ENCODE measurements at places on chromosomes 1 and 21.

DNA sequence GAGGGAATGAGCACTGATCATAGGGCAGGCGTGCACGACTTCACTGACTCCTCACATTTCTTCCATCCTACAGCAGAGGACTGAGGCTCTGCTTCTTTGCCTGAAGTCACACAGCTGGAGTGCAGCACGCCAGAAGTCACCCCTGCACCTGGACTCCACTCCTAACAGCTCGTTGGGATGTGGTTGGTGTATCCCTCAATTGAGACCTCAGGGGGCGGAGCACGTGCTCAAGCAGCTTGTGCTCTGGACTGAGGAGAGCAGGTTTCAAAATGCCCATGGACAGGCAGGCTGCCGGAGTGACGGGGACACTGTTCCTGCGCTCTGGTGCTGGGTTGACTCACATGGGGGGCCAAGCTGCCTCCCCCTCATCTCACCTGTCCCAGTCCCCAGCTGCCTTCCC lies 13.9 kb downstream of the CHIT1 start:
- no peak for DNase-seq

DNA sequence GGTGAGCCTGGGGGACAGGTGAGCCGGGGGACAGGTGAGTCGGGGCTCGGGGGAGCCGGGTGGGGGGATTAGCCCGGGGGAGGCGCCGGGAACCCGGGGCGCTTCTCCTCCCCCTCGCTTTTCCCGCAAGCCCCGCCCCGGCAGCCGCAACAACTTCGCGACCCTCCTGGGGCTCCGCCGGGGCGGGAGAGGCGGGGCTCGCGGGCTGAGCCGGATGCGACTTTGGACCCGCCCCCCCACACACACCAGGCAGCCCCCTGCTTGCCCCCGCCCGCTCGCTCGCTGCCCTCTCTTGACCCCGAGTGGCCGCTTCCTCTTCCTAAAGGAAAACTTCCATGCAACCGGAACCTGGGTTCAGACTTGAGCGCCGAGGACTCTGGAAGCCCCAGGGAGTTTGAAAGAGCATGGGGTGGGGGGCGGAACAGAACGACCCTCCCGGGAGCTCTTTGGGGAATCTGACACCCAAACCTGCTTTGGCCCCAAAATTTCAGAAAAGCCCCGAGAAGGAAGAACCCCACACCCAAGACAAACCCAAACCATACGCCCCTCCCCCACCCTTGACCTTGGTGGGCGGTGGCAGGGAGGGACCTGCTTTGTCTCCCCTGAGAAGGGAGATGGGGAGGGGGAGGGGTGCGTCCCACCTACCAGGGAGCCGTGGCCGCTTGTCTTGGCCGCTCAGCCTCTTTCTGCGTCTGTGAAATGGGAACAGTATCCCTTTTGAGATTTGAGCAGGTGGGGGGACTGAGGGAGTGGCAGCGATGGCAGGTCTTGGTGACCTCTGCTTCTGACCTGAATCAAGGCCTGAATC lies 550 bp downstream of the ARHGEF16 start:
- DNase-seq, result no peak

GRCh38 chr1:14254251-14254650 lies 344.2 kb upstream of the KAZN start:
- DNase-seq, result no peak

DNA sequence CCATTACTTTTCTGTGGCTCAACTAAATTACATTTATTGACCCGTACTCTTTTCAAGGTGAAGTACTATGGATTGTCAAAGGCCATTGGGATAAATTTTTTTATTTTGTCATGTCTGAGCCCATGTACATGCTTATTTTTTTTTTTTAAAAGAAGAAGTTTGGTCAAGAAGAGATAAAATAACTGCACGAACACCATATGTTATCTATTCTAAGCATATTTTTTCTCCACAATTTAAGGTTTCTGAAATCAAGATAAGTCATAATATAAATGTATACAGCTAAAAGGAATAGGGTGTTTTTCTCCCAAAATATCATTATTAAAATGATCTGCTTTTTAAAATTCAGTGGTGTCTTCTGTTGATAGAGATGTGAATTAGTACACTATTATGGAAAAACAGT lies 35.0 kb upstream of the SH2D1B start:
- no peak for DNase-seq

DNA sequence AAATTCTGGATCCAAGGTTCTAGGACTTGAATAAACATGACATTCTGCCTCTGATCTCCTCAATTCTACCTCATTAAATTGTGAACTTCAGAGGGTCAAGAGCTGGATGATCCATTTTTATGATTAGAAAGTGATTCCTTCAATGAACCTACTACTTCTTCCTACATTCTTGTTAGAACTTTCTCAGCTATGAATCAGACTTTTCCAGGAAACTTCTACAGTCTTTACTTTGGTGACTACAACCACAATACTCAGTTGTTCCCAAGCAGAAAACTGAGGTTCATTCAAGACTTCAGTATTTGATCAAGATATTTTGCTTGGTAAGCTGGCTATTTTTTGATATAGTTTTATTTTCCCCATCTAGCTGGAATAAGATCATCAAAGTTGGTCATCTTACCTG lies 51.4 kb downstream of the CDC7 start:
- DNase-seq, result no peak

DNA sequence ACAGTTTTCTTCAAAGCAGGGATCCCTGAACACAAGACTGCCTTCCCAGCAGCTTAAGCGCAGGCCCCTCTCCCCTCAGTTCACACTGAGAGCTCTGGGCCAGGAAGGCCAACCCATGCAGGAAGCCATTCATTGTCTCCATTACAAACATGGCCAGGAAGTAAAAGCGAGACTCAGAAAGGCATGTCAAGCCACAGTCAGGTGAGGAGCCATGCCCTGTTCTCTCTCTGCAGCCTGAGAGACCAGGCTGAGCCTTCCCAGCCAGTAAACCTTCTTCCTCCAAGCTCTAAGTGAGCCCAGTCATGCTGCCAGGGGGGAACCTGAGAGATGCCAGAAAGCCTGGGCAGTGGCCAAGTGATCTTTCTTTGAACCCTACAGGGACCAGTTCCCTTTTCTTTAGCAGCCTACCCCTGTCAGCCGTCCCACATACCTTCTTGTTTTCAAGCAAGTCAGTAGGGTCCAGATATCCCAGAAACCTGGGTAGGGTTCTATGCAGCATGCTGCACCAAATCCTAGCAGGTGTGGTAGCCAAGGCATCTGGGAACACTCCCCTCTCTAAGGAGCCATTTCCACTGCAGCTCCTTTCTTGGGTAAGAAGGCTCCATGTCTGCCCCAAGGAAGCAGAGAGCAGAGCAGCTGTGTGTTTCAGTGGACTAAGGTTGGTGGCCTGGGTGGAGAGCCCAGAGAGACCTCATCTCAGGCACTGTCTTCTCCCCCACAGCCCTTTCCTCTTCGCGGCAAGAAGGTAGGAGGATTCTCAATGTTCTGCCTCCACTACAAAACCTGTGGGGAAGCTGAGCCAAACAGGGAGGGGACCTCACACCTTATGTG lies 977 bp downstream of the TRAF3IP3 start:
- no peak for DNase-seq

GRCh38 chr1:248837045-248837780 lies 811 bp upstream of the ZNF672 start:
- no peak for DNase-seq

GRCh38 chr1:219373616-219373935 lies 199.9 kb downstream of the LYPLAL1 start:
- DNase-seq, result no peak

DNA sequence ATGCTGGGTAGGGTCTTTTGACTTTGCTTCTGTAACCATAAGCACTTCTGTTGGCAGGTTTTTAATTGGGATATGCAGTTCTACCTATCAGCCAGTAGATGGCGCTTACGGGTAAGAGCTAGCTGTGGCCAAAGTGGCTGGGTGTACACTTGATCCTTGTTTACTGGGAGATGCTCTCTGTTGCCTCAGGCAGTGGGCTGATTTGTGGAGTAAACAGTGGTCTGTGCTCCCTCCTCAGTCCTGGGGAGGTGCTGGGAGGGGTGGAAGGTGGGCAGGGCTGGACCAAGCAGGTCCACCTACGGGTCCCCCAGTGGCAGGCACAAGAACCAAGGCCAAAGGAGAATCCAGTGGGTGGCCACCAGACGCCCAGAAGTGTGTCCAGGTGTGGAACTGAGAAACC lies 43.4 kb downstream of the RALGPS2 start:
- no peak for DNase-seq

GRCh38 chr1:149936992-149937705 lies 470 bp upstream of the MTMR11 start:
- DNase-seq, result no peak

GRCh38 chr1:78184460-78185072 lies 138.8 kb downstream of the GIPC2 start:
- no peak for DNase-seq

GRCh38 chr1:24688621-24689195 lies 45.6 kb downstream of the SRRM1 start:
- DNase-seq, result peak; percentile 74

DNA sequence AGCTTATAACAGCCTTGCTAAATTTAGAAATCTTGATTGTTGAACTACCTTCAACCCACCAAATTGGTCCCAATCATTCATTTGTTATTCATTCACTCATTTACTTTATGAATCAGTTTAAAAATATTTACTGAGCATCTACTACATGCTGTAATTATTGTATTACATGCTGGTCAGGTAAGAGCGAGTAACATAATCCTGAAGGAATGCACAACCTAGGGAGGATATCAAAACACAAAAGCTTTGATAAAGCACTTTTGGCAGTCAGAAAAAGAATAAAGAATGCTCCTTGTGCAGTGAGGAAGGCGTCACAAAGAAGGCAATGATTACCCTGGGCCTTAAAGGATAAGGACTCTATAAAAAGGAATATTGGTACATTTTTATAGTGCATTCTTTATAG lies 518.9 kb upstream of the NR5A2 start:
- DNase-seq, result no peak

DNA sequence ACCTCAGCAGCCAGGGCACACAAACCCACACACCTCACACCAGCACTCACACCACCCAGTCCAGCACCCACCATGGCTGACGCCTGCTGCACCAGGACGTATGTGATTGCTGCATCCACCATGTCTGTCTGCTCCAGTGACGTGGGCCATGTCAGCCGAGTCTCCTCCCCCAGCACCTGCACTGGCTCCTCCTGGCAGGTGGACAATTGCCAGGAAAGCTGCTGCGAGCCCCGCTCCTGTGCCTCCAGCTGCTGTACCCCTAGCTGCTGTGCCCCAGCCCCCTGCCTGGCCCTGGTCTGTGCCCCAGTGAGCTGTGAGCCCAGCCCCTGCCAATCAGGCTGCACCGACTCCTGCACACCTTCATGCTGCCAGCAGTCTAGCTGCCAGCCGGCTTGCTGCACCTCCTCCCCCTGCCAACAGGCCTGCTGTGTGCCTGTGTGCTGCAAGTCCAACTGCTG lies at the start of gene KRTAP10-8:
Gene KRTAP10-8 (plus strand): TSS at position 51 of the 458 bp plus-strand sequence. CDS start 22 bp downstream, at position 73.
- no peak for DNase-seq

GRCh38 chr1:15707239-15707925 lies 23.3 kb downstream of the PLEKHM2 start:
- no peak for DNase-seq

DNA sequence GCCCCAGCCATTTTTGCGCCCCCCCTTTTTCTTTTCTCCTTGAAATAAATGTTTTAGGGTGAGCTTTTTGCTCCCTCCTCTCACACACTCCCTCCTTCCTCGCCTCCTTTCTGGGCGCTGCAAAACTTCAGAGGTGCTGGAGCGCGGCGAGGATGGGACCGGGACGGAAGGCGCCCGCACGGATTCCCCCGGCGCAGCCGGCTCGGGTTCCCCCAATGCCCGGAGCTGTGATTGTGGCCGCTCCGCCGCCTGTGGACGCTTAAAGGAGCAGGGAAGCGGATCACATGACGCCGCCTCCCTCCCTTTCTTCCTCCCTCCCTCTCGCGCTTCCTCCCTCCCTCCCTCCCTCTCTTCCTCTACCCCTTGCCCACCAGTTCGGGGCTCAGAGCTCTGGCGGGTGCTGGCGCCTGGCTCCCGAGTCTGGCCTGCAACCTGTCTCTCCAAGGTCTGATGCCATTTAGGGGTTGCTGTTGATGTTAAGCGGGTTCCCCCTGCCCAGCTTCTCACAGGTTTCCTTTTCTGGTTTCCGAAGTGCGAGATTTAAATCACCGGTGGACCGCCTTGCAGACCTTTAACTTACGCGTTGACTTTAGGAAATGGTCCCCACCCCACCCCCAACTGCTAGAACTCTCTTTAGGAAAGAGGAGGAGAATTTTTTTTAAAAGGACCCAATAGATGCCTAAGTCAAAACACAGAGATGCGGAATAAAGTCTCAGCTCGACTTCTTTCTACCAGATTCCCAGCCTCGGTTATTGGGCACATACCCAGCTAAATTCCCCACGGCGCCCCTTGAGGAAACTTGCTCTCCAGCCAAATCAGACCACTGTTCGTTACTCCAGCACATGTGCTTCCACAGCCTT lies at the start of gene WLS:
Gene WLS (minus strand): TSS at position 235 of the 860 bp plus-strand sequence. CDS start 224 bp downstream, at position 11.
- peak; percentile 59 for DNase-seq

- DNase-seq, result no peak
Measured at GRCh38 chr1:181110013-181110412, 21.5 kb downstream of the IER5 start.

GRCh38 chr1:154541231-154541630 lies 17.2 kb downstream of the UBE2Q1 start:
- no peak for DNase-seq

DNA sequence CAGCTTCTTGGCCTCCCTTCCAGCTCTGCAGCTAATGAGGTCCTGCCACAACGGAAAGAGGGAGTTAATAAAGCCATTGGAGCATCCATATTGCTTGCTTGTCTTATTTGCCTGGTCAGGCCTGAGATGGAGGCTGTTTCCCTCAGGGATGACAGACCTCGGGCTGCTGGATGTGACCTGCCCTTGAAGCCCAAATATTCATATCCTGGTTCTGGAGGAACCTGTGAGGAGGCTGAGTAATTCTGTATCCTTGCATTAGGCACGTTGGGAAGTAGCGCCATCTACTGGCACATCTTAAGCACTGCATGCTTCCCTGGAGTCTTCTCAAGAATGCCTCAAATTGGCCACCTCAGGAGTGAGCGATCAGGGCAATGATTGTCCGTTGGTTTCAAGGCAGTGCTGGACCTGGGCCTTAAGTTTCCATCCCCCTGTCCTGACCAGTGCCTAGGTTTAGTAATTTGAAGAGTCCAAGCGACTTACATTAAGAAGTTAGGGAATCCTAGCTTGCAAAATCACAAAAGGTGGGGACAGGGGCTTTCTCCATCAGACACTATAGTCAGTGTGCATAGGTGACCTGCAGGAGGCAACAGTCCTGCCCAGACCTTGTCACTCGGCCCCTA lies 13.8 kb upstream of the NASP start:
- peak; percentile 86 for DNase-seq

- DNase-seq, result no peak
Measured at GRCh38 chr1:237258871-237259270, 216.9 kb downstream of the RYR2 start.
